ENCODE measurements at places on chromosomes 7 and 10.

GRCh38 chr10:104056619-104057273 is 28.9 kb downstream of the COL17A1 start:
- DNase-seq = no peak

DNA sequence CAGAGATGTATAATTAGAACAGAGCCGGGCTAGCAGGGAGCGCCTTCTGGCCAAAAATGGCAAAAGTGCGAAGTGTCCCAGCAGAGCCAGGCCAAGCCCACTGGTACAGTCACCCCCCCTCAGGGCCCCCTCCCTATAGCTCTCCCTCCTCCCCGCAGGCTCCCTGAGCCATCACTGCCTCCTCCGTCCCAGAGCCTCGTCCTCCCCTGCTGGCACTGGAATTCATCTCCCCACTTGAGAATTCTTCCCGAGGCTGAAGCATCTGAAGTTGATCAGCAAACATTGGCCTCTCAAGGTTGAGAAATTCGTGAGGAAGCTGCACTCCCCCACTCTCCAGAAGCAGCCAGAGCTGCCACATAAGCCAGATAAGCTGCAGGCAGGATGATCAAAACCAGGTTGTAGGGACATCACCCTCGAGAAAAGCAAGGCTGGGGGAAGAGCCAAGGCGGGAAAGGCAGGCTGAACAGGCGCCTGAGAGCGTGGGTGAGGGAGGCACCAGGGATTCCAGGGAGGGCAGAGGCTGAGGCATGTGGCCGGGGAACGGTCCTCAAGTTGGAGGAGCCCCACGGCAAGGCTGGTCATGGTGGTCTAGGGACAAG is 23.4 kb downstream of the CAMK2G start:
- no peak for DNase-seq

- DNase-seq = no peak
Observed at GRCh38 chr10:131043039-131043691, 268.4 kb downstream of the TCERG1L start.

DNA sequence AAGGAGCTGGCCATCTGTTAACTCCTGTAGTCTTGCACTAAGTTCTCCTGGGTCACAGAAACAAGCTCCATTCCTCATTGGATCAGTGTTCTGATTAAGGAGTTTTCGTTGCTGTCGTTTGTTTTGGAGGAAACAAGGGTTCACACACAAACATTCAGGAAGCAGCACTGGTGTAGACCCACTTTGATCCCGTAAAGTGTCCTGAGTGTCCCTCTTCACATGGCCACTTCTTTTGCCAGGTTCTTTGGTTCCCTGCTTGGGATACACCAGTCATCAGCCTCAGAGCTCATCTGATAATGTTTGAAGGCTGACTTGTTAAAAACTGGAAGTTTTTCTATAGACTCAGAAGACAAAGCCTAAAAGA is 10.9 kb downstream of the PDK4 start:
- no peak for DNase-seq

GRCh38 chr7:138799336-138800000 is 1.5 kb upstream of the ATP6V0A4 start:
- DNase-seq = no peak

DNA sequence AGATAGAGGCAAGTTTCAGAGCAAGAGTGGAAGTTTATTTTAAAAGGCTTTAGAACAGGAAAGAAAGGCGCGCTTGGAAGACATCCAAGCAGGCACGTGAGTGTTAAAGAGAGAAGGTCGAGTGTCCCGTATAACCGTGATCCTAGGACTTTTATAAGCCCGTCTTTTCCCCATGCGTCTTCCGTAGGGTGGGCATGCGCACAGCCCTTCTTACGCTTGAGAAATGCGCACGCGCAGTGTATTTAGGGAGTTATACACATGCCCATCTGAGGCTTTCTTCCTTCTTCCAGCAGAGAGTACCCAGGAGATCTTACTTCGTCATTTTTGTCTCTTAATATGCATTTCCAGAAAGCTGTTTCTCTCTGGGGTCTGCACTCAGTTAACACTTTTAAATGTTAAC is 52.4 kb downstream of the CALD1 start:
- no peak for DNase-seq
